Hippocampal formation (tissue), 2 donors: ENCODE measurements at places on chromosomes 3 and 15.

GRCh38 chr15:31304751-31305365 is 21.8 kb upstream of the KLF13 start:
- no peak for DNase-seq

DNA sequence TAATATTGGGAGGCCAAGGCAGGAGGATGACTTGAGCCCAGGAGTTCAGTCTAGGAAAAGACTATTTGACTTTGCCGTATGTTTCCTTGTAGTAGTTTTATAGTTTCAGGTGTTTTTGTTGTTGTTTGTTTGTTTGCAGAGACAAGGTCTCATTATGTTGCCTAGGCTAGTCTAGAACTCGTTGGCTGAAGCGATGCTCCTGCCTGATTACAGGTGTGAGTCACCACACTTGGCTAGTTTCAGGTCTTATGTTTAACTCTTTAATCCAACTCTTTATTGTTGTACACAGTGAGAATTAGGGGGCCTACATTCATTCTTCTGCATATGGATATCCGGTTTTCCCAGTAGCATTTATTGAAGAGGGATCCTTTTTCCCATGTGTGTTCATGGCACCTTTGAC is 32.0 kb downstream of the FAIM start:
- DNase-seq = no peak

- no peak for DNase-seq
Measured at GRCh38 chr3:111801693-111802092, 57.4 kb upstream of the PHLDB2 start.

GRCh38 chr3:181921220-181921619 is 209.5 kb downstream of the SOX2 start:
- DNase-seq = no peak

GRCh38 chr3:185402561-185402960 is 39.6 kb downstream of the MAP3K13 start:
- no peak for DNase-seq

DNA sequence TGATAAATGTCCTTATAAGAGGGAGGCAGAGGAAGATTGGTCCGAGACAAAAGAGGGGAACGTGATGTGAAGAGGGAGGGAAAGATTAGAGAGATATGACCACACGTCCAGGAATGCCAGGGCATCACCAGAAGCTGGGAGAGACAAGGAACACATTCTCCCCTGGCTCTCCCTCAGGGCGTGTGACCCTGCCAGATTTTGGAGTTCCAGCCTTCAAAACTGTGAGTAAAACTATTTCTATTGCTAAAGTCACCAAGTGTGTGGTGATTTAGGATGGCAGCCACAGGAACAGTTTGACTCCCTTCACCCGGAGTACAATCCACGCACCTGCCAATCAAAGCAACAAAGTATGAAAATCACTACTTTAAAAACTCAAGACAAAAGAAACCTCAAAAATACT is 32.1 kb upstream of the TJP1 start:
- no peak for DNase-seq

DNA sequence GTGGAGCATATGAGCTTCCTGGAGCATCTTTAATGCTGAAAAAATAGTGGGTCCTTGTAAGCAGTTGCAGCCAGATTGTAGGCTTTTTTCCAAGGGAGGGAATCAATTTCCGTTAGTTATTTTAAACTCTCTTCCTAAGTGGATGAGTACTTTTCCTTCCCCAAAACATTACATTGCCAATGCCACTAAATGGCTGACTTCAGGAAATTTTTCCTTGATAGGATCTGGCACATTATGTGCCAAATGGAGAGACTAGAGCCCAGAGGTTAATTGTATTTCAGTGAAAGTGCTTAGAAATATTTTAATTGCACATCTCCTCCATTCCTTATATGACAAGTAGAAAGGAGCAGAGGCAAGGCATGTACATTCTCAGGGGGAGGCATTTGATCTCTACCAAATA is 83.5 kb downstream of the TNFAIP8L3 start:
- no peak for DNase-seq

DNA sequence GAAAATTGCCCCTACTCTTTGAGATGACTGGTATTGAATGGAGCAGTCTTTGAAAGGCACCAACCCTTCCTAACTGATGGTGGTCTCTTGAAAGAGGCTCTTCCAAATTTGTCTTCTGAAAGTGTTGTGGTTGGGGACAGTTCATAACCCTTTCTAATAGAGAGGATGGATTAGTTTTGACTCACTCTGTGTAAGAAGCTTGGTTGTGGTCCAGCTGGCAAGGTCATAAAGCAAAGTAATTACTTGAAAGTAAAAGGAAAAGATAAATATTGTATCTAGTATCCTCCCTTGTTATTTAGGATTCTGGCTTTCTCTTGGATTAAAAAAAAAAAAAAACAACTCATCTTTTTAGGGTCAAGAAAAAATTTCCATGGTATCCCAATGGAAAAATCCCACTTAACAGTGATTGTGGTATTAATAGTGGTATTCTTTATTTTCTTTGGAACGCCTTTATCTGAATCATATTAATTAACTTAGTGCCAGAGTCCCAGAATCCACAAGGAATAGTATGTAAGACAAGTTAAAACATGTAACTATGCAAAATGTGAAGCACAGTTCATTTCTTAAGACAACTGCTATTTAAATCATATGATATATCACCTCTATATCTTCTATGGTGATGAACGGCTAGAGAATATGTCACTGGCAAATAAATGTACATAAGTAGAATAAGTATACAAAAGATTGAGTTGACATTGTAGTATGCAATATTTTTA is 469.3 kb upstream of the CDIN1 start:
- DNase-seq = no peak

GRCh38 chr3:172159962-172160538 is 120.7 kb downstream of the FNDC3B start:
- no peak for DNase-seq

GRCh38 chr3:42349765-42350594 is 60.4 kb downstream of the LYZL4 start:
- no peak for DNase-seq

GRCh38 chr3:66210687-66211295 is 10.0 kb upstream of the SLC25A26 start:
- no peak for DNase-seq

DNA sequence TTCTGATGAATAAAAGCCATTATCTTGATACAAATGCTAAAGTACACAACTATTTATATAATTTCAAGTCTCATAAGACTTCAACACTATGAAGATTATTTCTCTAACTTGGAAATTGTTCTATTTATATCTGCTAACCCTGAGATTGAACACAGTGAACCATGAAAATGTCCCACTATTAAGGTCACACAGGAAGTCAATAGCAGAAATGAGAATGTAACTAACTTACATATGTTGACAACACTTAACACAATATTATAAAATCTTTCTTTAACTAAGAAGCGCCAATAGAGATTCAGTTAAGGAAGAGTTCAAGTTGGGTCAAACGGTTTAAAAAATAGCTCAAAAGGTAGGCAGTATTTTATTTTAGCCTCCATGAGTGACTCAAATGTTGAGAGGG is 551.8 kb upstream of the CBLB start:
- no peak for DNase-seq

DNA sequence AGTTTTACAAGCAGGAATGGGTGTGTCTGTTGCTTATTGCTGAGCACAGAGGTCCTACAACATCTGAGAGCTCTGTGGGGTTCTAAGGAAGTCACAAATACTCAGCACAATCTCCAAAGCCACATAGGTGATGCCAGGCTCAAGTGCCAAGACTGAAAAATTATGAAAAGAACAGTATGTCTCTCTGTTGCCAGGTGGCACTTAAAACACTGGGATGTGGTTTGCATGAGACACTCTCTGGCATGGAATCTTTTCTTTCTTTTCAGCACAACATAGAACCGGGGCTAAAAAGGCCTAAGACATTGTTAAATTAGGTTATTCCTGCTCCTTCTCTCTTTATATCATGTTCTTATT is 127.3 kb upstream of the PRICKLE2 start:
- DNase-seq = no peak

- DNase-seq = peak; percentile 52
Measured at GRCh38 chr3:138114988-138115971, at the start of gene DZIP1L. Gene DZIP1L, minus strand, starts transcription at chr3:138115608. Its CDS starts 11,637 bp downstream, at chr3:138103971.

- DNase-seq = no peak
Measured at GRCh38 chr15:71526060-71526820, 284.1 kb upstream of the NR2E3 start.

GRCh38 chr3:139732729-139733128 is 55.0 kb upstream of the NMNAT3 start:
- no peak for DNase-seq

GRCh38 chr3:45509038-45509767 is 85.3 kb upstream of the LIMD1 start:
- peak; percentile 70 for DNase-seq

DNA sequence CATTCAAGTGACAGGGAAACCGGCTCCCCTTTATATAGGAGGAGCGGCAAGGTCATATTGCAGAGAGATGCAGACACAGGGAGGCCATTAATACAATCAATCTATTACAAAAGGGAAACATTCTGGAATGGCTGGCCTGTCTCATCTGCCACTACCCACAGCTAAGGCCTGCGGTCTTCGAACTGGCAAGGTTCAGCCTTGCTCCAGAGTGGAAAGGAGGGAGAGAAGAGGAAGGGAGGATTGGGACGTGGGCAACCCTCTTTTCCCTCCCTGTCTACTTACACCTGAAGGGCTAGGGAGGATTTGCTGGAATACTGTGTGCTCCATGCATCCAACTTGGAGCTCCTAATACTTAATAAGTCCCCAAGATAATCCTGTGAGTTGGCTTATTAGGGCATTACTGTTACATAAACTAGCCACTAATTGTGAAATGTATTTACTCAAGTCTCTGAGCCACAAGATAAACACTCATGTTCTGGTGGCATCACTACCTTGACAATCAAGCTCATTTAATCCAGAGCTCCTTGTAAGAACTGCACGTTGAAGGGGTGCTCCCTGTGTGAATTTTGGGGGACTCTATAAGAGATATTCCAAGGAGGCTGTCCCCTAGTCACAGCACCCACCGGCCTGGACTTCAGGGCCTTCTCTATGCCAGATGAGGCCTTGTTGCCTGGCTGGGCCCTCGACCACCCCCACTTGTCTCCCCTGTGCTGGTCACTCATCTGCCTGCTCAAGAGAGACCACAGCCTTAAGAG is 19.7 kb upstream of the CCDC174 start:
- DNase-seq = no peak

- DNase-seq = no peak
Measured at GRCh38 chr3:24828551-24828950, 333.9 kb upstream of the THRB start.

GRCh38 chr15:52140646-52141045 is 28.1 kb upstream of the BCL2L10 start:
- DNase-seq = no peak

DNA sequence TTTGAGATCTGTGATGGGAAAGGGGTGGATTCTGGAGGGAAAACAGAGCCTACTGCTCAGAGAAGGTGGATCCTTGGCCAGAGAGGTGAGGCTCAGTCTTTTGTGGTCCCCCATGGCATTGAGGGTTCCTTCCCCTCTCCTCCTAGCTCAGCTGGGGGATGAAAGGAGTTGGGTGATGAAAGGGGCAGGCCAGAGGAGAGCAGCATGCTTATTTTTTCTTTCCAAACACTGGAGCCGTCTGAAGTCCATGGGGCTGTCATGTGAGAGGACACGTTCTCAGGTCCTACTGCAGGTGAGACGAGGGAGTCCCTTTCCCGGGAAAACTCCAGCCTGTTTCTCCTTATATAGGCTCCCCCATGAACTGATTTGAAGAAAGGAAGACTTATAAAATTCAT is 71.4 kb downstream of the SCN5A start:
- no peak for DNase-seq

- no peak for DNase-seq
Measured at GRCh38 chr3:188752850-188753249, 418.9 kb upstream of the TPRG1 start.

DNA sequence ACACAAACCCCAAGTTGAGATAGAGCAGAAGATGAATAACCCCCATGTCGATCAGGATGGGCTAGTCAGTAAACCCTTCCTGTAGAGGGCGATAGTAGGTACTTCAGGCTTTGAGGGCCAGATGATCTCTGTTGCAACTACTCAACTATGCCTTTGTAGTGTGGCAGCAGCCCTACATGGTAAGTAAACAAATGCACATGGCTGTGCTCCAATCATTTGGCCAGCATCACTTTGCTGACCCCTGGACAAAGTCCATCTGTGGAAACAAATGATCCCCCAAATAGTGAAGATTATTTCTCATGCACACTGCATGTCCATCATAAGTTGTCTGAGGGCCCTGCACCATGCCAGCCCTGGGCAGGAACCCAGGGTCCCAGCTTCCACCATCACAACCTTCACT is 402.2 kb upstream of the PROK2 start:
- no peak for DNase-seq

GRCh38 chr15:33328106-33328505 is 17.3 kb downstream of the RYR3 start:
- DNase-seq = no peak

GRCh38 chr15:37793851-37794250 is 140.6 kb upstream of the TMCO5A start:
- DNase-seq = no peak

DNA sequence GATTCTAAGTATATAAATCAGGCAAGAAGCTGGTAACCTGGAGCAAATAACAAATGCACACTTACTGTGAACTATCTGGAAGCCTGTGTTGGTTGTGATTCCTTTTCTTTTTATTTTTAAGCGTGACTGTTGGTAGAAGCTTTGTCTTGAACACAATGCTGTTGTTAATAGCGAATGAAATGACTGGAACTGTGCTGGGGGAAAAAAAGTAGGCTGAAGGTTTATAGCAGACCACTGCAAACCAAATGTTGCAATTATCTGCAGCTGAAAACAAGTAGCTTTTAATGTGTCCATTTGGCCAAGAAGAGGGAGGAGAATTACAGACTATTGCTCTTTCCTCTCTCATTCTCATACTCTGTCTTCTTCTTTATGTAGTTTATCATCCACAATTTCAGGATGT is 184.5 kb upstream of the DNAJC19 start:
- no peak for DNase-seq

DNA sequence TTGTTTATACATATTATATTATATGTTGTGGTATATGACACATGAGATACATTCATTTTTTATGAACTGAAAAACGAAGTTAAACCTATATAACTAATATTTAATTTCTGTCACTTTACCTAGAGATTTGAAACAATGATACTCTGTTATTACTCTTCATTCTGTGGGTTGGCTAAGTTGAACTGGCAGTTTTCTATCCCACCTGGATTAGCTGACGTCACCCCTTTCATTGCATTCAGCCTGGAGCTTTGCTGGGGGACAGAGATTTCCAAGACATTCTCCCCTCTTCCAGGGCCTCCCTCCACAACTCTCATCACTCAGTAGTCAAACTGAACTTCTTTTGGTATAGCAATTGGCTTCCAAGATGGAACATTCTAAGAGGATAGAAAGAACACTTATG is 309.2 kb upstream of the SATB1 start:
- no peak for DNase-seq

- DNase-seq = no peak
Measured at GRCh38 chr3:50195501-50196252, 4.3 kb downstream of the GNAT1 start.

- DNase-seq = no peak
Measured at GRCh38 chr3:187640569-187641059, 29.6 kb downstream of the SST start.
